ENCODE measurements at places on chromosomes 5 and 9.
A peak's percentile ranks its signal among the peaks of the same experiment; 100 is the strongest.

DNA sequence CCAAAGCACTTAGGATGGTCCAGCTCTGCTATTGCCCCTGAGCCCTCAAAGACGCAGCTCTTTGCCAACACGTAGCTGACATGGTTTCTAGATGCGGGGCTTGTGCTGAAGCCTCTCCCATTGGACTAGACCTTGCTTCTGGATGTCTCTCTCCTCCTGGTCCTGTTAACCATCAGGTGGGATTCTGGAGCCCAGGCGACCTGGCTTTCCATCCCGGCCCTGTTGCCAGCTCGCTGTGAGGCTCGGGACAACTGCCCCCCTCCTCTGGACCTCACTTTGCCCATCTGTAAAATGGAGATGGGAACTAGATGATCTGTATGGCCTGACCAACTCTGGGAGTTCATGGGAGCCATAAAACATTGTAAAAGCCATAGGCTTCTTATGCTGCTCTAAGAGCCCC is 4.0 kb downstream of the DBH start:
- DNase-seq: no peak

- DNase-seq: no peak
These were observed 90.3 kb upstream of the PLCXD3 start for GRCh38 chr5:41600731-41601130.

DNA sequence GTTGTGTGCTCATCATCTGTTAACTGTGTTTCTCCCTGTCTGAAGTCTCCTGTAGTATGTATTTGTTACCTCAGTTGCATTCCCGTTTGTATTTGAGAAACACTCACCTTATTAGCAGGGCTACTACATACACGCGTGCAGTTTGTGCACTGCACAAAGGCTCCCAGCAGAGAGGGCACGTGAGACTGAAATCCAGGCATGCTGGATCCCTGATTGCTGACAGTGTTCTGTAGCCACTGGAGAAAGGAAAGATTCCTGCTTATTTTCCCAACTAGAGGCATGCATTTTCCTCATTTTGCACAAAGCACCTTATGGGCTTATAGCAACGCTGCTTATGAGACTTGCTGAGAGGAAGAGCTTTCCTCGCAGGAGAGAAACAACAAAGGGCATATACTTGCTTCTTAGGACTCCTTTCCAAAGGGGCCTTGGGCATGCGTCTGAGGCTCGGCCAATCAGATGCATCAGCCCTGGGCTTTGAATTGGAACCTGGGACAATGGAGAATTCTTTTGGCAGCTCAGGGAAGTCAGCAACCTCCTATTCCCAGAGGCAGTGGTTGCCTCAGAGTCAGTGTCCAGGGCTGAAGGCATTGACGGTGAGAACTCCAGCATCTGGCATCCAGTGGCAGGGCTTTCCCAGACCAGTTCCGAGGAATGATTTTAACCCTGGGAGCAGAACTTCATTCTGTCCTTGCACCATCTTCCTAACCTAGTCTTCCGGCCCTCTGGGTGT is 9.9 kb upstream of the MEGF10 start:
- DNase-seq: no peak

- DNase-seq: no peak
These were observed 50.2 kb downstream of the C9orf50 start for GRCh38 chr9:129570450-129571297.

- no peak for DNase-seq
These were observed 9.6 kb downstream of the DNLZ start for GRCh38 chr9:136353757-136354488.

- no peak for DNase-seq
These were observed 19.8 kb downstream of the PUM3 start for GRCh38 chr9:2824054-2824453.

GRCh38 chr5:87136733-87137132 is 130.9 kb upstream of the RASA1 start:
- DNase-seq: no peak

DNA sequence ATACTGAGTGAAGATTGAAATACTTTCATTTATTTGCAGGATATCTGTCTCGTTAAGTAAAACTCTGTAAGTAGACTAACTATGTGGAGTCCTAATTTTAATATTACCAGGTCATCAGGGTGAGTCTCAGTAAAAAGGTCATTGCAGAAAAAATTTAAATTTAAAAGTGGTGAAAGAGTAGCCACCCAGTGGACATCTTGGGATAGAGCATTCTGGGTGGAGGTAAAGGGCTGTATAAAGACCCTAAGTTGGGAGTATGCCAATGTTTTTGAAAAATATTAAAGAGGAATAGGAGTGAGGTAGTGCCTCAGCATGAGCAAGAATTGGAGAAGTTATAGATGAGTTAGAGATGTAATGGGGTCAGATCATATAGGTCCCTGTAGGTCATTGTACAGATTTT is 145.5 kb downstream of the HMHB1 start:
- DNase-seq: no peak

- DNase-seq: no peak
These were observed 47.3 kb downstream of the FAM78A start for GRCh38 chr9:131228988-131229387.

DNA sequence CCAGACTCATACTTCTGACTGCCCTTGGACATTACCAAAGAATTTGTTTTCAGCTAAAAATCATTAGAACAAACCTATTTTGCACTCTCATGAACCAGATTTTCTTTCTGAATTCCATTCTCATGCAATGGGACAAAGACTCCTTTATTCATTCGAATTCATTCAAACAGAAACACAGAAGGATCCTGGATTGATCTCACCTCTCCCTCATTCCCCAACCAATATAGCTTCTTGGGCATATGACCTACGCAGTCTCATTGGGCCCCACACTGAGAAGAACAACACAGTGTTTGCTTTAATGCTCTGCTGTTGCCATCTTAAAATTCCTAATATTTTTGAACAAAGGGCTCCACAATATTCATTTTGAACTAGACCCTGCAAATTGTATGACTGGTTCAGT is 392.4 kb downstream of the CTNND2 start:
- no peak for DNase-seq

GRCh38 chr9:107712390-107712789 is 222.8 kb upstream of the KLF4 start:
- DNase-seq: no peak

DNA sequence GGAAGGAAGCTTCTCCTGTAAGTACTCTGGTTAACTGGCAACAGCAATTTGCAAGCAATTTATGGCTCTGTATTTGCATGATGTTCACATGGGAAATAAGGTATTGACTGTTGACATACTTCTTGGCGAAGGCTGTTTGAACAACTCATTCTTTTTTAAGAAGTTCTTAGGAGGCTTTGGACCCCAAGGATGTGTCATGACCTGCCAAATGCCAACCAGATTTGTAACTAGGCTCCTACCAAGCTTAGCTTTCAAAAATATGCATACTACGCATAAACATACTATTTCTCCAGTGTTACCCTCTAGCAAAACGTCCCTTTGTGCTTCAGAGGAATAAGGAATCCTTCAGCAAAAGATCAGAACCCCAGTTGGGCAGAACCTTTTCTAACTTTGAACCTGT is 165.2 kb upstream of the MSX2 start:
- DNase-seq: no peak

DNA sequence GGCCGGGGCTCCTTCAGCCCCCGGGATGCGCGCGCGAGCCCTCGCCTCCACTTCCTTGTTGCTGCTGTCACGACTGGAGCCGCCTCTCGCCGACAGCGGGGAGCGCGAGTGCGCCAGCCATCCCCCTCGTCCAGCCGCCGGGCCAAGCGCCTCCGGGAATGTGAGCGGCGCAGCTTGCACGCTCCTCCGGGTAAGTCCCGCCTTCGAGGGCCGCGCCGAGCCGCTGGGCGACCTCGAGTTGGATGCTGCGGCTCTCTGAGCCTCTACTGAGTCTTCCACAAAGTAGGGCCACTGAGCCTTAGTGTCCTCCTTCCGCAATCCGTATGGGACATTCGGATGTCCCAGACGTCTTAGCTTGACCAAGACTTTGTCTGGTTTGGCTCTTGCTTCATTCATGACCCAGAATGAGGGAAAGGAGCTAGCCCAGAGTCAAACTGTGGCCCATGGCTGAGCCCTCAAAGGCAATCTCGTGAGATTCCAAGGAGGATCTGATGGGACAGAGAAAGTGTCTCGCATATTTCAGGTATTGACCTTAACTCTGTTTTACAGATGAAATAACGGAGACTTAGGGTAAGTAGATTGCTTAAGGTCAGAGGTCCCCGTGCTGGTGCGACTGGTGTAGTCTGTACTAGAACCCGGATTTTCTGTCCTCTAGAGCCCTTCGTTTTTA is 586 bp downstream of the HMGXB3 start:
- peak; percentile 51 for DNase-seq
